ENCODE measurements at places on chromosomes 12 and 14. TPM values are rescaled to one million over a fixed set of nuclear protein-coding genes. Genes with fewer than 3 reads are reported as not detected.

The ACSM4 gene
- total RNA-seq, result not detected

The CYP46A1 gene
- 3.7 TPM for total RNA-seq

The PLEK2 gene
- total RNA-seq, result 1.9 TPM

The TECPR2 gene
- 32.5 TPM for total RNA-seq

The PRKD1 gene
- 24.8 TPM for total RNA-seq

The OR6C6 gene
- not detected for total RNA-seq

The GALNT6 gene
- total RNA-seq, result 6.5 TPM

The CEBPE gene
- 0.29 TPM for total RNA-seq

The C12orf54 gene
- total RNA-seq, result not detected

DNA sequence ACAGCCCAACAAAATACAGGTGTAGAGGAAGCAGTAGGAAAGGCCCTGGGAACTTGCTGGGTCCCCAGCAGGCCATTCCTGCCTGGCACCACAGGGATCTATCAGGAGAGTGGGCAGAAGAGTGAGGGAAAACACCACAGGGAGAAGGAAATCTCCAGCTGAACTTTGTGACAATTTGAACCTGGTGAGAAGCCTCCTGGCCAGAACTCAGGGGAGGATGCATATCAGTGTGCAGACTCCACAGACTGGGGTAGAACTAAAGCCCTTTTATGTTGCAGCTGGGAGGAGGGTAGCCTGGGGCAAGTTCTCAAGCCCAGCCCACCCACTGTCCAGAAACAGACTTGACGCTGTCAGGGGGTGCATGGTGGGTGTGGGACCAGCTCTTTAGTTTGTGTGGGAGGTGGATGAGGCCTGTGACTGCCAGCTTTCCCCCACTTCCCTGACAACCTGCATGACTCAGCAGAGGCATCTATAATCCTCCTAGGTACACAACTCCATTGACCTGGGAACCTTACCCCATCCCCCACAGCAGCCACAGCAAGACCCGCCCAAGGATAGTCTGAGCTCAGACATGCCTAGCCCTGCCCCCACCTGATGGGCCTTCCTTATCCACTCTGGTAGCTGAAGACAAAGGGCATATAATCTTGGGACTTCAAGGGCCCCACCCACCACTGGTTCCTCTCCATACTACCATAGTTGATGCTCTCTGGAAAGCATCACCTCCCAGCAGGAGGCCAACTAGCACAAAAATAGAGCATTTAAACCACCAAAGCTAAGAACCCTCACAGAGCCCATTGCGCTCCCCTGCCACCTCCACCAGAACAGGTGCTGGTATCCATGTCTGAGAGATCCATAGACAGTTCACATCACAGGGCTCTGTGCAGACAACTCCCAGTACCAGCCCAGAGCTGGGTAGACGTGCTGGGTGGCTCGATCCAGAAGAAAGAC, 28.9 kb downstream of the PNN start:
- H3K27ac ChIP-seq, result no peak overlapping the region
- no peak for DNase-seq
- H3K27me3 ChIP-seq, result no peaks in the 10 kb centered on the region
- H3K4me3 ChIP-seq, result no peak overlapping the region
- no peaks in the 10 kb centered on the region for H3K4me1 ChIP-seq

DNA sequence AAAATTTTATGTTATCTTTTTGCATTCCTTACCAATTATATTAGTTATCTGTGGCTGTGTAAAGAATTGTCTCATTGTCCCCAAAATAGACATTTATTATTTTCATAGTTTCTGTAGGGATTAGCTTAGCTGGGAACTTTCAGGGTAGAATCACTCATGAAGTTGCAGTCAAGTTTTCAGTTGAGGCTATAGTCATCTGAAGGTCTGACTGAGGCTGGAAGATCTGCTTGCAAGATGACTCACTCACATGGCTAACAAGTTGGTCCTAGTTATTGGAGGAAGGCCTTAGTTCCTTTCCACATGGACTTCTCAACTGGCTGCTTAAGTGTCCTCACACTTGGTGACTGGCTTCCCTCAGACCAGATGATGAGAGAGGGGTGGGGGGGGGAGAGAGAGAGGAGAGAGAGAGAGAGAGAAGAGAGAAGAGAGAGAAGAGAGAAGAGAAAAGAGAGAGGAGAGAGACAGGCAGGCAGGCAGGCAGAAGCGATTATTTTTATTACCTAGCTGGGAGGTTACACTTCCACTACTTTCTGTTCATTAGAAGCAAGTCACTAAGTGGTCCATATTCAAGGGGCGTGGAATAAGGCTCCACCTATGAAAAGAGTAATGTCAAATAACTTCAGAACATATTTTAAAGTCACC, 6.4 kb downstream of the AP5M1 start:
- no peak overlapping the region for H3K27ac ChIP-seq
- DNase-seq, result no peak
- H3K27me3 ChIP-seq, result no peaks in the 10 kb centered on the region
- H3K4me1 ChIP-seq, result no peaks in the 10 kb centered on the region
- no peak overlapping the region for H3K4me3 ChIP-seq

DNA sequence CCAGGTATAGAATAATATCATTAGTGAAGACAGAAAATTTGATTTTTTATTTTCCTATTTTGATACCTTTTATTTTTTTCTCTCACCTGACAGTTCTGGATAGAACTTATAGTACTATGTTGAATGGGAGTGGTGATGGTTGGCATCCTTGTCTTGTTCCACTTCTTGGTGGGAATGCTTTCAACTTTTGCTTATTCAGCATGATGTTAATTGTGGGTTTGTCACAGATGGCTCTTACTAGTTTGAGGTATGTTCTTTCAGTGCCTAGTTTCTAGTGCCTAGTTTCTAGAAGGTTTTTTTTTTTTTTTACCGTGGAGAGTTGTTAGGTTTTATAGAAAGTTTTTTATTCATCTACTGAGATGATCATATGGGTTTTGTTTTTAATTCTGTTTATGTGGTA, 516.3 kb upstream of the NOVA1 start:
- H3K27ac ChIP-seq, result no peak overlapping the region
- H3K4me1 ChIP-seq, result no peaks in the 10 kb centered on the region
- H3K4me3 ChIP-seq, result no peak overlapping the region

GRCh38 chr14:50362764-50363713, 33.6 kb downstream of the CDKL1 start:
- no peaks in the 10 kb centered on the region for H3K36me3 ChIP-seq
- no peaks in the 10 kb centered on the region for H3K27me3 ChIP-seq
- H3K4me1 ChIP-seq, result no peaks in the 10 kb centered on the region
- no peak for DNase-seq
- no peak overlapping the region for H3K4me3 ChIP-seq

GRCh38 chr12:65962921-65963861, 138.9 kb downstream of the HMGA2 start:
- H3K36me3 ChIP-seq, result no peaks in the 10 kb centered on the region
- DNase-seq, result no peak
- peaks cover 5% of the 10 kb centered on the region for H3K27me3 ChIP-seq
- H3K27ac ChIP-seq, result no peak overlapping the region
- H3K4me3 ChIP-seq, result no peak overlapping the region

DNA sequence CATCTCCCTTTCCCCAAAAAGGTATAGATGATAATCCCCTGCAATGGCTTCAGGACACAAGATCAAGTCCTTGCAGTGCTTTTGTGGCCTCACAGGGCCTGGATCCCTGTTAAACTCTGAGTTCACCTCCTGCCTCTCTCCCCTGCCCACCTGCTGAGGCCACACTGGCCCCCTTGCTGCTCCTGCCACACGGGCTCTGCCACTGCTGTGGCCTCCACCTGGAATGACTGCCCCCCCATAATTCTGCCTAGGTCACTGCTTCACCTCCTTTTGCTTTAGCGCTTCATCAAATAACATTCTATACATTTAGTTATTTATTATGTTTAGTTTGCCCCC, 653 bp upstream of the IFI27 start:
- H3K36me3 ChIP-seq, result no peaks in the 10 kb centered on the region
- H3K27ac ChIP-seq, result no peak overlapping the region
- no peaks in the 10 kb centered on the region for H3K27me3 ChIP-seq
- DNase-seq, result no peak
- no peaks in the 10 kb centered on the region for H3K4me1 ChIP-seq
- no peak overlapping the region for H3K4me3 ChIP-seq

DNA sequence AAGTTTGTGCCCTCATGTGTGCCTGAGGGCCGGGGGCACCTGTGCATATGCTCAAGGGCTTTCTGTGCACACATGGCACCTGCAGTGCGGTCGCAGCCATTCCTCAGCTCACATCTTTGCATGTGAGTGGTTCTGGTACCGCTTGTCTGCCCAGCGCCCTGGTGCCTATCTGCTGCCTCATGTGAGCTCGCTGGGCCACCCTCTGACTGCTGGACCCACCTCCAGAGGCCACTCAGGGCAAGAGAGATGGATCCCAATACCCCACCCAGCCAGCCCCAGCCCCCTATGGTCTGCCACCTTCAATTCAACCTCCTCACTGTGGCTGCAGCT, 5.4 kb upstream of the AMN start:
- no peak overlapping the region for H3K27ac ChIP-seq
- H3K4me3 ChIP-seq, result no peak overlapping the region
- DNase-seq, result peak; percentile 34
- no peaks in the 10 kb centered on the region for H3K36me3 ChIP-seq
- no peaks in the 10 kb centered on the region for H3K4me1 ChIP-seq
- no peaks in the 10 kb centered on the region for H3K27me3 ChIP-seq

DNA sequence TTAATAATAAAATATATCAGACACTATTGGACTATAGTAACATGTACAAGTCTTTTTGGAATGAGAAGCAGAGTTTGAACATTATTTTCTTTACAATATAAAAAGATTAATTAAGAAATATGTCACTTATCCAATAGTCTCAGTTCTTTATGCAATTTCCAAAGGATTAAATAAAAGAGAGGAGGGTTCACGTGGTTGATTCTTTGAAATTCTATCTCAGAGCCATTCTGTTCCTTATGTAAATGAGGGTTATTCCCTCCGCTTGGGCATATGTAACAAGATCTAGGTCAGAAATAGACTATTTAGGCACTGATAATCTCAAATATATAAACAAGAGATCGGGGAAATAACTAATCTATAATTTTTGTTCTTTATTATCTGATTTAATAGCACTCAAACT, 2.1 kb upstream of the TUBA1A start:
- no peaks in the 10 kb centered on the region for H3K36me3 ChIP-seq
- no peak for DNase-seq
- H3K27ac ChIP-seq, result no peak overlapping the region

DNA sequence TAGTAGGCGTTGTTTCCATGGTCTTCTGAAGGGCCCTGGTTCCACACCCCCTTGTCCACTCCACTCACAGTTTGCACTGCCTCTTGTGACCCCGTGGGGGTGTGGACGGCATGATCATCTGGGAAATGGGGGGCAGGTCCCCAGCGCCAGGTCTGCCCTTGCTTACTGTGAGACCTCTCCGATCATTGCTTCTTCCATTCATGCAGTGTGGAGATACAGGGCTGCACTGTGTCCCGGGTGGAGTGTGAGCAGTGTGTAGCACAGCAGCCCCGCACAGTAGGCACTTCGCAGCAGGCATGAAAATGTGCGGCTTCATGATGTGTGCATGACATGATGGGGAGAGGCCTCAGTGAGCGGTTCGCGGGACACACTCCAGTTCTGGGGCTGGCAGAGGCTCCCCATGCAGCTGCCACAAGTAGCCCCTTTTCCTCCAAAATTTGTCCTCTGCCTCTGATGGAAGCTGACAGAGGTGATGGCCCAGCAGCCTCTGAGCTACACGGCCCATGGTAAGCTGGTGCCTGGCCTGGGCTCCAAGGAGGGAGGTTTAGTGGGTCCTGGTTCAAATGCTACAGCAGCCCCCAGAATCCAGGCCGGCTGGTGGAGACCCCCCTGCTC, 15.0 kb downstream of the RIN3 start:
- H3K27ac ChIP-seq, result no peak overlapping the region
- H3K36me3 ChIP-seq, result no peaks in the 10 kb centered on the region
- DNase-seq, result no peak

- no peaks in the 10 kb centered on the region for H3K4me1 ChIP-seq
- no peak for DNase-seq
- no peak overlapping the region for H3K27ac ChIP-seq
- H3K4me3 ChIP-seq, result peak overlapping the region; percentile 75
- H3K27me3 ChIP-seq, result no peaks in the 10 kb centered on the region
These were observed 686 bp downstream of the B4GALNT1 start for GRCh38 chr12:57632073-57632957.

- no peak for DNase-seq
- no peaks in the 10 kb centered on the region for H3K4me1 ChIP-seq
- H3K27me3 ChIP-seq, result no peaks in the 10 kb centered on the region
- no peak overlapping the region for H3K27ac ChIP-seq
- no peak overlapping the region for H3K4me3 ChIP-seq
These were observed 537.0 kb downstream of the SLC6A15 start for GRCh38 chr12:84375449-84376170.

DNA sequence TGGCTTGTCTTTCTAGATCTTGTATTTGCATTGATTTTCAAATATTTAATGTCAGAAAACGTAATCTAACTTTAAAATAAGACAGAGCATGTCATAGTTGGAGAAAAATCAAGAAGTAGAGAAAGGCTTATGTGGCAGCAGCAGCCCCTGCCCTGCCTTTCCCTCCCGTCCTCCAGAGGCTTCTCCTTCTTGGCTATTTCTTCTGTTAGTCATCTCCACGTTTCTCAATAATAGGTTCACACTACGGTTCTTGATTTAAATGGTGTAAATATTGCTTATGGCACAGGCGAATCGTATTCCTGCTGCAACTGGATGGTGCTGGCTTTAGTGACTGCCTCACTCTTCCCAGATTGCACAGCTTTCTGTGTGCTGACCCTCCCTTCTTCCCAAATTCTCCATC, 42.8 kb downstream of the SLC8B1 start:
- H3K27ac ChIP-seq, result no peak overlapping the region
- H3K4me3 ChIP-seq, result no peak overlapping the region
- H3K36me3 ChIP-seq, result no peaks in the 10 kb centered on the region
- DNase-seq, result no peak

- peak within 1 kb of the TSS; percentile 60 for H3K27ac ChIP-seq
- H3K36me3 ChIP-seq, result no peaks in the 10 kb centered on the region
- DNase-seq, result peak; percentile 83
- H3K4me3 ChIP-seq, result peak within 1 kb of the TSS; percentile 55
- H3K27me3 ChIP-seq, result no peaks in the 10 kb centered on the region
These were observed at the start of gene IGFBP6 for GRCh38 chr12:53097564-53098353. Gene IGFBP6, plus strand, starts transcription at chr12:53097667. Its CDS starts 51 bp downstream, at chr12:53097718.

- H3K4me1 ChIP-seq, result no peaks in the 10 kb centered on the region
- H3K4me3 ChIP-seq, result no peak overlapping the region
- no peaks in the 10 kb centered on the region for H3K27me3 ChIP-seq
- no peak for DNase-seq
- H3K36me3 ChIP-seq, result no peaks in the 10 kb centered on the region
- no peak overlapping the region for H3K27ac ChIP-seq
These were observed 6.7 kb downstream of the SLC2A3 start for GRCh38 chr12:7929083-7929792.

DNA sequence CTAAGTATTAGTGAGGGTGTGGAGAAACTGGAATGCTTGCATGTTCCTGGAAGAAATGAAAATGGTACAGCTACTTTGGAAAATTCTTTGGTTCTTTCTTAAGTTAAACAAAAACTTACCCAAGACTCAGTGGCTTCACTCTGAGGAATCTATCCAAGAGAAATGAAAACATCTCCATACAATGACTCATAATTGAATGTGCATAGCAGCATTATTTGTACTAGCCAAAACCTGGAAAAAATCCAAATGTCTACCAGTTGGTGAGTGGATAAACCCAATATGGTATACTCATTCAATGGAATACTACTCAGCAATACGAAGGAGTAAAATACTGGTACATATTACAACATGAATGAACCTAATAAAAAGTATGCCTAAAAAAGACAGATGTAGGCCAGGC, 18.0 kb upstream of the CRACR2A start:
- no peak overlapping the region for H3K4me3 ChIP-seq
- H3K27me3 ChIP-seq, result no peaks in the 10 kb centered on the region
- DNase-seq, result no peak
